ENCODE measurements at places on chromosomes 2 and 18. TPM values are rescaled to one million over a fixed set of nuclear protein-coding genes. Genes with fewer than 3 reads are reported as not detected.

DNA sequence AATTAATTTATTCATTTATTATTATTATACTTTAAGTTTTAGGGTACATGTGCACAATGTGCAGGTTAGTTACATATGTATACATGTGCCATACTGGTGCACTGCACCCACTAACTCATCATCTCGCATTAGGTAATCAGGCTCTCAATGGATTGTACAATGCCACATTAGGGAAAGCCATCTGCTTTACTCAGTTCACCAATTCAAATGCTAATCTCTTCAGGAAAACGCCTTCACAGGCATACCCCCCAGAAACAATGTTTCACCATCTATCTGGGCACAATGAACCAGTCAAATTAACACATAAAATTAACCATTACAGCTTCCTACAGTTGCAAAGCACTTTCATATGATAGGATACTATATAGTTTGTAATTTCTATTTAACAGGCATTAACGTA lies 84.8 kb upstream of the DNAJC10 start:
- no peak overlapping the region for H3K27ac ChIP-seq
- no peak overlapping the region for H3K4me3 ChIP-seq
- no peaks in the 10 kb centered on the region for H3K27me3 ChIP-seq
- DNase-seq, result no peak

The POTEC gene
- not detected for total RNA-seq

The MAL gene
- 25.2 TPM for total RNA-seq

The VIT gene
- not detected for total RNA-seq

The FOXD4L1 gene
- 0.15 TPM for total RNA-seq

DNA sequence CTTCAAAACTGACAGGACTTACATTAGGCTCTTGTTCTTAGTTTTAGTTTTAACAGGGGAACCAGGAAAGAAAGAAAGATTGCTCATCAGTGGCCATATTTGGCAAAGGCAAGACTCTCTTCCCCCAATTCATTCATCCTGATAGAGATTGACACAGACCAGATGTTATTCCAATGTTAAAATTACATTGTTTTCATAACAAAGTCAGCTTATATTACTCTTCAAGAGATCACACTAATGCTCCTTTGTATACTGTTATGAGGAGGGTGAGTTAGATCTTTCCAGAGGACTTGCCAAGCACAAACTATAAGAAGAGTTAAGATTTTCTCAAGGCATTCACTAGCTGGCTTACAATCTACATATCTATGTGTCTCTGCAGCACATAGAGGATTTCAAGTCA lies 252.1 kb downstream of the SLC8A1 start:
- H3K4me3 ChIP-seq, result no peak overlapping the region
- H3K4me1 ChIP-seq, result no peaks in the 10 kb centered on the region
- no peaks in the 10 kb centered on the region for H3K27me3 ChIP-seq
- DNase-seq, result no peak
- no peak overlapping the region for H3K27ac ChIP-seq
